ENCODE measurements at places on chromosomes 6 and 20.

DNA sequence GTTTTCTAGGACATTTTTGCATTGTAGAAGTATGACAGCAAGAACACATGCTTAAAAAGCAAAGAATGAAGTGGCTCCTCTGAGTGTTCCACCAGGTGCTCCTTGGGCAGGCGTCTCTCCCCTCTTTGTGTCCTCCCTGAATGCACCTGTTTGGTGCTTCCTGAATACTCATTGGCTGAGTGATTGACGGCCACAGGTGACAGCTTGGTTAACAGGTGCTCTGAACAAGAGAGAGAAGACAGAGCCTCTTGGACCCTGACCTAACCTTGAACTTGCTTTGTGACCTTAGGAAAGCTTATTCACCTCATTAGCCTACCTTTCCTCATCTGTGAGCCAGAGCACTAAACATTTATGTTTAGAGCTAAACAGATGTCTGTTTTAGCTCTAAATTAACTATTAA lies 93.7 kb downstream of the TULP4 start:
- DNase-seq: no peak

DNA sequence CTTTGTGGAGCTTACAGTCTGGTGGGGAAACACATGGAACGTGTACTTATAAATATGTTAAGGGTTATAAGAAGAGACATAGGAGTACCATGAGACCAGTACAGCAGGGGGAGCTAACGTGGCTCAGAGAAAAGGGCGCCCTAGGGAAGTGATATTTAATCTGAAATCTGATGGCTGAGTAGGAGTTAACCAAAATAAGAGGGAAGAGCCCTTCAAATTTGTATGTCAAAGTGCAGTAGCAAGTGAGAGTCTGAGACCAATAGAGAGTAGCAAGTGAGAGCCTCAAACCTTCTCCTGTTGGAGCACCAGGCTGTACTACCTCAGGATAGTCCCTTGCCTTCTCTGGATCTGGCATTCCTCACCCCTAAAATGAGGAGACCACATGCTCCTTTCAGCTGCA lies 6.1 kb upstream of the PKIG start:
- DNase-seq: no peak

GRCh38 chr6:47479140-47479508 lies 1.5 kb downstream of the CD2AP start:
- DNase-seq: no peak

- DNase-seq: no peak
Observed at GRCh38 chr6:8218861-8219260, 116.5 kb upstream of the EEF1E1 start.

- DNase-seq: no peak
Observed at GRCh38 chr6:11536795-11537194, 754 bp upstream of the TMEM170B start.

- no peak for DNase-seq
Observed at GRCh38 chr20:35257175-35257909, 20.6 kb downstream of the MMP24OS start.

GRCh38 chr6:156359912-156360311 lies 417.3 kb upstream of the ARID1B start:
- no peak for DNase-seq

GRCh38 chr20:29123861-29124260 lies 2133.6 kb upstream of the DEFB115 start:
- no peak for DNase-seq

DNA sequence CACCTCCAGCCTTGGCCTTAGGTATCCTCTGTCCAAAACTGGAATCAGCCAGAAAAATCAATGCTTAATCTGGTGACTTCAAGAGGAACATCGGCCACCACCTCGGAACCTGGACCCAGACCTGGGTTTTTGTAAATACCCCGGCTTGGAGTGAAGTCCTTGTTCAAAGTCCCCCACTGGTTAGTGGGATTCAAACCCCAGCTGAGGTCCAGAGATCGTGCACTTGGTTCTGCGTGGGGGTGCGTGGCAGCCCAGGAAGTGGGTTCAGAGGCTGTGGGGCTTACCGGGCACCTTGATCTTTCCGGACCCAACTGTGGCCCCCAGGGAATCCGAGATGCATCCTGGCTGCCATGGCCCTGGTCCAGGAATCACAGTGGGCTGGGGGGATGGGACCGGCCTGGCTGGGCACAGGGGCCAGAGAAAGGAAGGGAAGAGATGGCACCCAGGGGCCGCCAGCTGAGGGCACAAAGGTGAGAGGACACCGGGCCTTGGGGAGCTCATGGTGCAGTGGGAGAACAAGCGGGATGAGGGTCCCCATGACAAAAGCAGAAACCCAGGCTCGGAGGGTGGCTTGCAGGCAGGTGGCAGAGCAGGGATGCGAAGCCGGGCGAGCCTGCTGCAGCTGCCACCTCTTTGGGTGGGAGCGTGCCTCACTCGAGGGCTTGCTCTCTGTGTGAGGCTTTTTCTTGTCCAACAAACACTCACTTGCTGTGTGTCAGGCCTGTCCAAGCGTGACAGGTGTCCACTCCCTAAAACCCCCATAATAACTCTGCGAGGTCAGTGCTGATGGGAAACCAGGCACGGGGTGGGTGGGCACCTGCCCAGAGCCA lies 27.7 kb downstream of the ZBP1 start:
- DNase-seq: no peak

DNA sequence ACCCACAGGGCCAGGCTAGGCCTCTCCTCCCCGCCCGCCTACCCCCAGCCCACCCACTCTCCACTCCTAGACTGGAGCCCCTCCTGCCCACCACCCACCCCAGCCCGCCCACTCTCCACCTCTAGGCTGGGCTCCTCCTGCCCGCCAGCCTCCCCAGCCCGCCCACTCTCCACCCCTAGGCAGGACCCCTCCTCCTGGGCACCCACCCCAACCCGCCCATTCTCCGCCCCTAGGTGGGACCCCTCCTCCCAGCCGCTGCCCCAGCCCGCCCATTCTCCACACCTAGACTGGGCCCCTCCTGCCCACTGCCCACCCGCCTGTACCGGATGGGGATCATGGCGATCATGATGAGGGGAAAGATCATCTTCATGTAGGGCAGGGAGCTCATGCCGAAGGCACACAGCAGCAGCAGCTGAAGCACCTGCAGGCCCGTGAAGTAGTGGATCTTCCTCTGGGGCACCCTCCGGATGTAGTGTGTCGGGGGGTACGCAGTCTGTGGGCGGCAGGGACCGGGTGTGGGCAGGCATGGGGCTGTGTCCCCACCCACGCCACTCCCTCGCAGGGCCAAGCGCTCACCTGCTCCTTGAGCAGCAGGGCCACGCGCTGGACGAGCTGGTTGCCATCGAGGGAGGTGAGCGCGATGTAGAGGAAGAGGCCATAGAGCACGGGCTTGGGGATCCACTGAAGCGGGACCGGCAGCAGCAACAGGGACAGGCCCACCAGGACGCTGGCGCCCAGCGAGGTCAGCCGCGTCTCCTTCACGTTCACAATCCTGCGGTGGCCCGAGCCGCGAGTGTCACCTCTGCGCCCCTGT lies 10.8 kb downstream of the SLC4A11 start:
- no peak for DNase-seq

DNA sequence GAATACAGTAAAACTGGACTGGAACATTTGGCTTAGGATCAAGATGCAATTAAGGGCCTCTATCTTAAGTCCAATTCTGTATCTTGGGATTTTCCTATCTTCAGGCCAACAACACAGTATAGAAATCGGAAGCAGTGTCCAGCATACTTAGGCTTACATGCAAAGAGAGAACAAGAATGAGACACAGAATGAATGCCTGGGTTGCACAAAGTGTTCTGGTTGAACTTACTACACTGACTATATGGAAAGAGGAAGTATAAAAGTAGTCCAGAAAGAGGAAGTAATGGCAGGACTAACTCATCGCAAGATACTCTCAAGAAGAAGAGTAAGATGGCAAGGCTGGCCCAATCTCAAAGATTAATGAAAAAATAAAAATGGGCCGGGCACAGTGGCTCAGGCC lies 87.6 kb downstream of the BTBD9 start:
- DNase-seq: no peak

DNA sequence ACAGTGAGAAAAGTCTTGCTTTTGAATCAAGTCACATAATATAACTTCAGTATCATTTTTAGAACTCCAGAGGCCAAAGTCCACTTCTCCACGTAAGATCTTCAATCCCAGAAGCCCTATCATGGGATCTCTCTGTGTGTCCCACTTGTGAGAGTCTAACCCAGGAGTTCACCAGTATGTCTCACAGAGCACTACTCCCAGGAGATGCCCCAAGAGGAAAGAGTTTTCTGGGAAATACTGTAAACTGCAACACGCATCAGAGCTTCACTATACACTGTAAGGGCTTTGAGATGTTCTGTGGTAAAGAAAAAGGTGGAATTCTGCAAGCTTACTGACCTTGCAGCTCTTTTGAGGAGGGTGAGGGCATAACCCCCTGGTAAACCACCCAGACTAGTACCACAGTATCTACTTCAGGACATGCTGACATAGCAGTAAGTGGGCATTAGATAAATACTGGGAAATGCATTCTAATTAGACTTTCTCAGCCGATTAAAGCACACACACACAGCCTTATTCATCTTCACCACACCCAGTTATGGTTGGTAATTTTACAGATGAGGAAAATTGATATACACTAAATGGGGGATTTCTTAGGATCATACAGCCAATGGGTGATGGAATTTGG lies 12.3 kb downstream of the DCBLD1 start:
- DNase-seq: no peak

GRCh38 chr6:52642368-52642767 lies 28.5 kb upstream of the TMEM14A start:
- DNase-seq: no peak

- DNase-seq: no peak
Observed at GRCh38 chr20:48754292-48754691, 73.5 kb downstream of the PREX1 start.

- no peak for DNase-seq
Observed at GRCh38 chr6:137434640-137435039, 59.6 kb downstream of the OLIG3 start.
